ENCODE measurements at places on chromosomes 11 and 22. TPM values are rescaled to one million over a fixed set of nuclear protein-coding genes. Genes with fewer than 3 reads are reported as not detected.

Gene HEPHL1
- total RNA-seq: not detected

Gene ABCC8
- total RNA-seq: not detected

Gene TMPRSS6
- total RNA-seq: not detected

Gene LMF2
- 34.7 TPM for total RNA-seq

Gene KDM4E
- total RNA-seq: not detected

Gene HSPB2
- not detected for total RNA-seq

Gene KRTAP5-11
- not detected for total RNA-seq

All from bladder microvascular endothelial cell (primary cell).